ENCODE measurements at places on chromosomes 13 and 19. TPM values are rescaled to one million over a fixed set of nuclear protein-coding genes. Genes with fewer than 3 reads are reported as not detected.

- DNase-seq = peak; percentile 71
Measured at GRCh38 chr19:41223431-41224234, 4.6 kb downstream of the AXL start.

DNA sequence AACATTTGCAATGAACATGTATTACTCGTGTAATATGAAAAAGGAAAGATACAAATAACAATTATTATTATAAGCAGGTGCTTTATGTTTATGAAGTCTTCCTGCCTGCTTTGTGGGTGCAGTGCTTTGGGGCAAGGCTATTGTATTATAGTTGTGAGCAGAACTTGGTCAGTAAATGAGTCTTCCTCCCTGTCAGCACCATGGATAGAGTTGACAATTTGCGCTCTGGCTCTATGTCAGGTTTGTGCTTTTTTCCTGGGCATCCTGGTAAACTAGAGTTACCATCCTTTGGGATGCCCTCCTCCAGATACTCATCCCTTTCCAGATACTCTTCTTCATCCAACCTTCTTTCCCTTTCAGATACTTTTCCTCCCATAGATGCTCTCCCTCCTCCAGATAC, 19.6 kb downstream of the ERICH6B start:
- DNase-seq = no peak

DNA sequence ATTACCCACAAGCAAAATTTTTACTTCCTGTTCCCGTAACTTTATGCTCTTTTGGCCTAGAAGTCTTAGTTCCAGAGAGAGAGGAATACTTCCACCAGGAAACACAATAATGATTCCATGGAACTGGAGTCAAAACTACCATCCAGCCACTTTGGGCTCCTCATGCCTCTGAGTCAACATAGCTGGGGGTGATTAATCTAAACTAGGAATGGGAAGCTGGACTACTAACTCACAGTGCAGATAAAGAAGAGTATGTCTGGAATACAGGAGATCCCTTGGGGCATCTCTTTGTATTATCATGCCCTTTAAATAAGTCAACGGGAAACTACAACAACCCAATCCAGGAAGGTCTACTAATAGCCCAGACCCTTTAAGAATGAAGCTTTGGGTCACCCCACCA, 8.9 kb upstream of the ELF1 start:
- DNase-seq = no peak

GRCh38 chr13:113034451-113035212, 65.6 kb downstream of the MCF2L start:
- peak; percentile 67 for DNase-seq

GRCh38 chr19:13297023-13297422, 146.8 kb downstream of the IER2 start:
- DNase-seq = no peak

GRCh38 chr13:39461685-39462266, 141.2 kb downstream of the LHFPL6 start:
- DNase-seq = no peak

DNA sequence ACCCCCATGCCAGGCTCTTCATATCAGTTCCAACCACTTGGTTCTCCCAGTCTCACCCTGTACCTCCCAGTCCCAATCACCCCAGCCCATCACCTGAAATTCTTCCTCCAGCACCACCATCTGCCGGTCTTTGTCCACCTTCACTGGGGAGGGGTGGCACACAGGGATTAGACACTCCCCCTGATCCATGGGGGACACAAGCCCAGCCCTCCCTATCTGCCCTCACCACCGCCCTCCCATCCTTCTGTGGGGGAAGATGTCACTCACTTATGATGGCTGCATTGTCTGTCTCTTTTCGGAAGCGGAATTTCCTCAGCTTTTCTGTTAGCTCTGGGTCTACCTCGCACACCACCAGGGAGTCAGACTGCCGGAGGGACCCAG, 685 bp downstream of the GMFG start:
- DNase-seq = no peak

GRCh38 chr19:58058467-58058866, 615 bp upstream of the ZNF135 start:
- no peak for DNase-seq

DNA sequence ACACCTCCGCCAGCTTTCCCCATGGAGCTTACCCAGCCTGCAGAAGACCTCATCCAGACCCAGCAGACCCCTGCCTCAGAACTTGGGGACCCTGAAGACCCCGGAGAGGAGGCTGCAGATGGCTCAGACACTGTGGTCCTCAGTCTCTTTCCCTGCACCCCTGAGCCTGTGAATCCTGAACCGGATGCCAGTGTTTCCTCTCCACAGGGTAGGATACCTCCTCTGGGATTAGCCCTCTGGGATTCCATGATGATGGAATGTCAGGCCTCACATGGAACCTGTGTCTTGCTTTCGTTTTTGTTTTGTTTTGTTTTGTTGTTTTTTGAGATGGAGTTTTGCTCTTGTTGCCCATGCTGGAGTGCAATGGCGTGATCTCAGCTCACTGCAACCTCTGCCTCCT, 1.9 kb downstream of the RFXANK start:
- DNase-seq = no peak

GRCh38 chr19:50565984-50566903, 2.0 kb downstream of the LRRC4B start:
- DNase-seq = peak; percentile 45

DNA sequence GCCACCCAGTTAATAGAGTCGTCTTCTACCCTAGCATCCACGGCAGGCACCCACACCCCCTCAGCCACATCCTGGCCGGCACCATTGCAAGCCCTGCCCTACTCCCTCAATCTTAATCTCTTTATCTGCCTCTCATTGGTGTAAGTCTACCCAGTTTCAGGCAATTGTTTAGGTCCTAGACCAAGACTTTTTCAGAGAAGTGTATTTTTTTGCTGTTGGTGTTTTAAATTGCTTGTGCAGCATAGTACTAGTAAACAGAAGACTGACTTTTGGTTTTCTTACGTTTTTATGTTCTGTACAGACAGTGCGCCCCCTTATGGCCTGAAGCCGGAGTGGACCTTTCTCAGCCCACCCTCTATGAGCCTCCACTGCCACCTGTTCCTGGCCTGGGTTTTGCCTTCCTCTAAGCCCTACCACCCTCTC, 2.3 kb upstream of the LCP1 start:
- peak; percentile 27 for DNase-seq

- no peak for DNase-seq
Measured at GRCh38 chr19:17070421-17070820, 4.8 kb downstream of the HAUS8 start.

GRCh38 chr13:99208845-99209527, 8.3 kb downstream of the UBAC2 start:
- DNase-seq = no peak

DNA sequence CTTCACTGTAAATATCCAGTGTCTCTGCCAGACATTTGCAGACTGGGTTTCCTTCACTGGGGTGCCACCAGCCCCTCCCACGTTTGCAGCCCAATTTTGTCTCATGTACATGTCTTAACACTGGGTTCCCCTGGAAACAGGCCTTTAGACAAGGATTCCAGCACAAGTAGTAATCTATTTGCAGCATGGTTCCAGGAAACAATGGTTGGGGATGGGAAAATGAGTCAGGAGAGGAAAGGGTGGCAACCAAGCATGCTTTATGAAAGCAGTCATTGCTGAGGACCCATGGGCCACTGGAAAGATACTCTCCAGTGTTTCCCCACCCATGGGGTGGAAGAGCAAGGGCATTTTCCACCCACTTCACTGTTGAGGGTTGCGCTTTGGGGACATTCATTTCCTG, 53.6 kb upstream of the FARP1 start:
- DNase-seq = no peak

GRCh38 chr19:33404506-33405253, 31.2 kb downstream of the CEBPG start:
- DNase-seq = no peak

GRCh38 chr13:46572752-46573431, 19.9 kb downstream of the LRCH1 start:
- DNase-seq = no peak

- peak; percentile 97 for DNase-seq
Measured at GRCh38 chr19:17390665-17391370, 3.2 kb downstream of the CCDC194 start.

DNA sequence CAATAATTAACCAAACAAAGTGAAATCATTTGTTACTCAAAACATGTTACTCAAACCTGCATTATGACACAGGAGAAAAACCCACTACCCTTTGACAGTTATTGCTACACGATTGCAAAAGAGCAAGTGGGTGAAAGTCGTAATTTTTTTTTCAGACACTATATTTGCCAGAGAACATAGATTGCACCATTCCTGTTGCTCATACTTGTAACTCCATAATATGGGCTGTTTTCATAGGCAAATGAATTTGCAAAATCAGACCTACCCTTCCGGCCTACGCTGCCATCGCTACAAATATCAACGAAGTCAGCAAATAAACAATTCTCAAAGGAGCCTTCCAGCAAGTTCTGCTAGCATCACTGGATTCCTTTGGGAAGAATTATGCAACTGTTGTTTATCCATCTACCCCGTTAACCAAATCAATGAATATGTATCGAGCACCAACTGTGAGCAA, 396.5 kb downstream of the IRS2 start:
- no peak for DNase-seq

- DNase-seq = no peak
Measured at GRCh38 chr19:1901940-1902404, 3.2 kb upstream of the ADAT3 start.

GRCh38 chr13:72258340-72258981, 391.5 kb upstream of the DACH1 start:
- DNase-seq = no peak

GRCh38 chr19:46718157-46718933, 1.4 kb upstream of the PRKD2 start:
- peak; percentile 50 for DNase-seq

GRCh38 chr19:1264801-1265614, 4.1 kb upstream of the CIRBP start:
- peak; percentile 92 for DNase-seq

DNA sequence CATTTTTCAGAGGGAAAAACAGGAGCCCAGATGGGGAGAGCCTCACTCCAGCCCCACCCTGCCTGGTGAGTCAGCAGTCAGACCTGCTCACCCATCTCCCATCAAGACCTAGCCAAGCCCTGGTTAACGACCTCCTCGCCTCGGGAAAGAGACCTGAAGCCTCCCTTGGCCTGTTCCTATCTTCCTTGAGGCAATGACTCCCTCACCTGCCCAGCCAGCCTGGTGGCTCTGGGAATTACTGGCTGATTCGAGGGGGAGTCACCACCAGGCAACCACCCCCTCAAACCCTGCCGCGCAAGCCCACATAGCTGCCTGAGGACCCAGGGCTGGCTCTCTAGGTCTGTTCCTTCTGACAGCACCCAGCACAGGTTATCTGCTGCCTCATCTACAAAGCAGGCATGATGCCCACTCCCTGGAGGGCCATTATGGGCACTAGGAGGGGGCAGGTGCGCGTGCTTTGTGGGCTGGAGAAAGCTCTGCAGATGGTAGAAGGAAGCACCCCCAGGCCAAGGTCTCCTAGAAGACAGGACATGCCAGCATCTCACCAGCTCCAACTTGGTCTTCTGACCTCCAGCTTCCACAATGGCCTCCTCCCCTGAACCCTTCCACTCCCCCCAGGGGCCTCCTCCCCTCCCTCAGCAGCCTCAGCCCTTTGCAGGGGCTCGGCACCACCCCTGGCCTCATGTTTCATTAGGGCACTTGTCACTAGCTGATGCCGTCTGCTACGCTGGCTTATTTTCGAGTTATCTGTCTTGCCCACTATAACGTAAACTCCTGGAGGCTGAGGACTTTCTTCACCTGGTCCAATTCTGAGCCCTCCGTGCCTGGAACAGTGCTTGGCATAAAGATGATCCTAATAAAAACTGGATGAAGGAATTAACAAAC, 10.4 kb downstream of the DEDD2 start:
- no peak for DNase-seq

Gene ZNF426
- polyA plus RNA-seq = 14.0 TPM

Gene ZNF415
- 7.4 TPM for polyA plus RNA-seq

Gene PSG1
- polyA plus RNA-seq = not detected

Gene PSG3
- not detected for polyA plus RNA-seq

Gene SLC25A41
- 0.50 TPM for polyA plus RNA-seq

Gene CGB8
- not detected for polyA plus RNA-seq

Gene RPS19
- polyA plus RNA-seq = 1,425 TPM

Gene C19orf67
- polyA plus RNA-seq = not detected

Gene ZNF626
- polyA plus RNA-seq = 12.7 TPM
